AG04450 (cell line): ENCODE measurements at places on chromosomes 12 and 14. TPM values are rescaled to one million over a fixed set of nuclear protein-coding genes. Genes with fewer than 3 reads are reported as not detected.

Gene EIF2S3B
- polyA plus RNA-seq, result 1.3 and 1.5 TPM in 2 replicates

Gene ASB2
- polyA plus RNA-seq, result 1.6 and 2.0 TPM in 2 replicates

Gene DMAC2L
- polyA plus RNA-seq, result 8.1 and 12.6 TPM in 2 replicates

Gene PPP4R4
- polyA plus RNA-seq, result 0.60 and 0.65 TPM in 2 replicates

Gene FLVCR2
- 2.8 and 3.4 TPM in 2 replicates for polyA plus RNA-seq

Gene VRTN
- polyA plus RNA-seq, result not detected in 2 replicates

Gene PTPRO
- polyA plus RNA-seq, result 0.10 and 0.16 TPM in 2 replicates

Gene AKAP6
- polyA plus RNA-seq, result 0.78 and 1.3 TPM in 2 replicates
